Endothelial cell of umbilical vein (primary cell): ENCODE measurements at places on chromosomes 2 and 18. TPM values are rescaled to one million over a fixed set of nuclear protein-coding genes. Genes with fewer than 3 reads are reported as not detected.

- DNase-seq, result no peak
Observed at GRCh38 chr18:78770139-78770822, 209.3 kb upstream of the SALL3 start.

Gene MALL
- 104 and 114 TPM in 2 replicates for total RNA-seq

GRCh38 chr2:85511008-85511811 lies 27.8 kb upstream of the MAT2A start:
- peak; percentile 75 for DNase-seq

Gene MFSD6
- total RNA-seq, result 4.5 and 8.2 TPM in 2 replicates

GRCh38 chr2:33059471-33060156 lies 112.9 kb downstream of the LTBP1 start:
- DNase-seq, result no peak

DNA sequence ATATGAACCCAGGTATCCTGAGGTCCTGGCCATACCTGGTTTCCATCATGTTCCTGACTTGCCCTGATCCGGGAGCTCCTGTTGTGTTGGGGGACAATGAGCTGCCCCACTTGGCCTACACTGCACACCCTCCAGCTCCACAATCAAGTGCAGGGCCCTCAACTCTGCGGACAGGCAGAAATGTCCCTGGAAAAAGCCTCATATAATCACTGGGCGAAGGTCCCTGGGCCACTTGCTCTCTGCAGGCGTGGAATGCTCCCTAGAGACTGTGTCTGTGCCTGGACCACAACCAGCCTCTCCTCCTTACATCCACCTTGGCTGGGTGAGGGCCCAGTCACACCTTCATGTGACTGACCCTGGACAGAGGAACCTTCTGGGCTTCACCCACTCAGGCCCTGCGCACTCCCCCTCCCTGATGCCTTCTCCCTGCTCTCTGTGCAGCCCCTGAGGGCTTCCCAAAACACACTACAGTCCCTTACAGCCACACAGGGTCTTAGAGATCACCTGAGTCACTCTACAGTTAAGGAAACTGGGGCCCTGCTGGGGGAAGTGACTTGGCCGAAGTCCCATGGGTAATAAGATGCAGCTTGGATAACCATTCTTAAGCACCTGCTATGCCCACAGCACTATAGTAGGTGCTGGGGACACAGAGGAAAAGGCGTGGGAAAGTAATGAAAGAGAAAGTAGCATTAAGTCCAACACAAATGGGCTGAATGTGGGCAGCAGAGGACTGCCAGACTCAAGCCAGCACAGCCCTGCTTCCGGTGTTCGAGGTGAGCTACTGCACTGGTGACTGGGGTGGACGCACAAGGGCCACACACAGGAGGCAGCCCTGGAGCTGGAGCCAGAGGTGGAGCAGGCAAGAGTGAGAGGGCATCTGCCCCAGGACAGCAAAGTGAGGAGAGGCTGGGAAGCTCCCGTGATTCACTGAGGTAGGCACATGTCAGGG lies 9.8 kb downstream of the BOLA3 start:
- DNase-seq, result no peak

GRCh38 chr2:100675855-100676254 lies 113.1 kb downstream of the PDCL3 start:
- no peak for DNase-seq

- DNase-seq, result no peak
Observed at GRCh38 chr18:50127516-50128210, 67.3 kb downstream of the MYO5B start.

DNA sequence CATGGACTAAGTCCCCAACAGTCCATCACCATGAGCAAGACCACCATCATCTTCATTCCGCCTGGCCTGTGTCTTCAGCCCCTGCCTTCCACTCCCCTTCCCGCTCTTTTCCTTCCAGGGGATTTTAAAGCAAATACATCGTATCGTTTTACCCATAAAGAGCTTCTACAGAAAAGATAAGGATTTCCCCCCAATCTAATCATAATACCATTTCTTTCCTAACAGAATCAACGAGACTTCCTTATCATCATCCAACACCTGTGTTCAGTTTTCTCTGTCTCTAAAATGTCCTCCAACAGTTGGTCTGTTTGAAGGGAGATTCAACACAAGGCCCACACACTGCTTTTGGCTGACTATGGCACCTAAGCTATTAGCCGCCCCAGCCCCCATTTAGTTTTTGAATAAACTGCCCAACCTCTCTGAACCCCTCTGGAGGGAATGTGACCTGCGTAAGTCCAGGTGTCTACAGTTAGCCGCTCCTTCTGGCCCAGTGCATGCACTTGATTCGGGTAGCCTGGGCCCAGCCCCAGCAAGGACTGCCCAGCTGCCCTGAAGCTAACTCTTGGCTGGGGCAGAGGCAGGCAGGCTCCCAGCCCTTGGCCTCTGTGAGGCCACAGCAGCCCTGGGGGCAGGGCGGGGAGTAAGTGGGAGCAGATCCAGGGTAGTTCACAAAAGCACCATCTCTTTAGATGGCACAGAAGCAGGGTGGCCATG lies 25.3 kb upstream of the SEMA4C start:
- no peak for DNase-seq

Gene DSG4
- not detected in 2 replicates for total RNA-seq

- DNase-seq, result no peak
Observed at GRCh38 chr2:145199827-145200706, 680.1 kb upstream of the ZEB2 start.
